AG20443 (cell line): ENCODE measurements at places on chromosomes 7 and 10.

GRCh38 chr10:132099389-132100090 lies 33.8 kb downstream of the JAKMIP3 start:
- no peak for DNase-seq

- peak; percentile 38 for DNase-seq
Observed at GRCh38 chr10:80924063-80924952, 386.6 kb downstream of the SH2D4B start.

- DNase-seq, result no peak
Observed at GRCh38 chr7:140364819-140365218, 33.5 kb downstream of the SLC37A3 start.

DNA sequence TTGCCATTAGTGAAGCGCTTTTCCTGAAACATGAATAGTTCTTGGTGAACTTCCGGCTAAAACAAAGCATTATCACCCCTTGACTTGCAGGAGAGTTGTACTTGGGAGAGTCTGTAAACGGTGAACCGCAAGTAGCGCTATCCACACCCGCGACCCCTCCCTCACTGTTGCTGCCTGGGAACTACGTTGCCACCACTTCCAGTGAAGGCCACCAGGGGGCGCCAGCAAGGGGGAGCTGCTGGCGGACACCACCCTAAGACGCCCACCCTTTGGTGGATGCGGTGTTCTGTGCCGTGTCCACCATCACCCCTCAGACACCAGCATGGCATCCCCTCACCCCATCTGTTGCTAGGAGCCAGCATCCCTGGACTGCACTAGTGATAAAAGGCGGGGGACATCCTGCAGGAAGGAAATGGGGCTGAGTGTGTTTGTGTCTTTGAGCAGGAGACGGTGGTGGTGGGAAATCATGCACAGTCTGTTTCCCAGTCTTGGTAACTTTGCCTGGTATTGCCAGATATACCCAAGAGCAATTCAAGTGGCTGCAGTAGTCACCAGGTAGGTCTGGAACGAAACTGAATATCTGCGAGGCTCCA lies 298.2 kb downstream of the FRMD4A start:
- peak; percentile 47 for DNase-seq

- peak; percentile 47 for DNase-seq
Observed at GRCh38 chr7:44244282-44244681, 43.5 kb downstream of the YKT6 start.

DNA sequence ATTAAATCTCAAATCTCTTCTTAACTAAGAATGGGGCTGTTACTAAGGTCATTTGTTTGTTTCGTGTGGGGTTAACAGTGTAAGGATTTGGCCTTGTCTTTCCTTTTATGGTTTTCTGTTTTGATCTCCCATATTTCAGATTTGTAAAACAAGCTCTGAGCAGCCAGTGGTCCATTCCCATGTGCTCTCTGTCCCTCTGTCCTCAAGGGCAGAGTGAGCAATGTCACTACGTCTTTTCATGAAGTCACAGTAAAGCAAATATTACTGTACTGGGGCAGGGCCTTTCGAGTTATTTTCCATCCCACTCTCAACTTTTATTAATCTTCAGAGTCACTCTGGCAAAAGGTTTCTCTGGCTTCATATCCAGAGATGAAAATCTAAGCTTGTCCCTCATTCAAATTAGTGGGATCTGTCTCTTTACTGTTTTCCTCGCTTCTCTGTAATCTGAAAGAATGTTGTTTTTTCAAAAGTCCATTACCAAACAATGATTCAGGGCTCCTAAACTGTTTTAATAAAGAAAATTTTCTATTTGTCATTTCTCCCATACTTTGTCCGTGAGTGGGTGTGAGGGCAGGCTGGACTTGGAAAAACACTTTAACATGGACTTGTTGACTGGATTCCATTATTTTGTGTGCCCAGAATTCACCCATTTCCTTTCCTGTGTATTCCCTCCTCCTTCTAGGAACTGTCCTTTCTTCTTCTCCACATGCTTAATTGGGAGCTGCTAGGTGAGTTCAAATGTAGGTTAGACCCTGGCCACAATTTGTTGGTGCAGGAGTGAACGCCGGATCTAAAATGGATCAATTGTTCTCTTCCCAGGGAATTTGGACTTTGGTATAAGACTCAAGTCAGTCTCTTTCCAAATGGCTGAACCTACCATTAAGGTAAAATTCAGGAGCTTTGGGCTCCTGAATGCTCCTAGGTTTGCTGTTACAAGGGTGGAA lies 42.1 kb upstream of the NAMPT start:
- peak; percentile 27 for DNase-seq

DNA sequence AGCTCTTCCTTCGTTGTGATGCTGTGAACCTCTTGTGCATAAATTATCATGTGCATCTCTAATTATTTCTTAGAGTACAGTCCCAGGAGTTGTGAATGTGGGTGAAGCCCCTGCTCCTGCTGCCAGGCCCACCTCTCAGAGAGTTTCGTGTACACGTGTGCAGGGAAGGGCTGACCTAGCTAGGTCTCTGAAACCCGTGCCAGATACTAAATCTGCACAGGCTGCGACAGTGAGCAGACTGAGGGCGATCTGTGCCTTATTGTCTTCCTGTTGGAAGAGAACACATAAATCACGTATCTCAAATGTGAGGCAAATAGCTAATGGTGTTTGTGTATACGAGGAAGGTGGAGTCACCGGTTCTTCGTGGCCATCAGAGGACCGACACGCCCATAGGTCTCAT lies 71.8 kb upstream of the DNAJB6 start:
- no peak for DNase-seq

DNA sequence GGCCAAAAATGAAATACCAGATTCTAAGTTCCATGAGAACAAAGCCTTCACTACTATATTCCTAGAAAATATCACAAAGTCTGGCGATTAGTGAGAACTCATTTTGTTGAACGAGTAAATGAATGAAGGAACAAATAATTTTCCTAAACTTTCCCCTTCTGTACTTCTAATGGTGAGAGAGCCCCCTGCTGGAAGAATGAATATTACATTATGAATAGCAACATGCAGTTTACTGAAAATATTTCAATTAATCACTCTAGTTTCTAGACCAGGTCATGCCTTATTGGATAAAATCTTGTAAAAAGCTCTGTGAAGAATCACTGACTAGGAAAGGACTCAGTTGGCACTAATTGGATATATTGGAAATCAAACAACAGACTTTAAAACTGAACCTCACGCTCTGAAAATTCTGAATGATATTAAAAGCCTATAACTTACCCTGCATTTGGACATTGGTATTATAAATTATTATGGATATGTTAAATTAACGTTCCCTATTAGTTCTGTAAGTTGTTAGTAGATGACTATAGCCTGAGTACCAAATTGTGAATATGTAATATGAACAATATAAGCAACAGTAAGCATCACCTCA lies 32.4 kb upstream of the MTPN start:
- peak; percentile 33 for DNase-seq

- DNase-seq, result no peak
Observed at GRCh38 chr7:37557571-37558209, 109.0 kb upstream of the ELMO1 start.

GRCh38 chr10:34580643-34581042 lies 234.5 kb downstream of the PARD3 start:
- no peak for DNase-seq

DNA sequence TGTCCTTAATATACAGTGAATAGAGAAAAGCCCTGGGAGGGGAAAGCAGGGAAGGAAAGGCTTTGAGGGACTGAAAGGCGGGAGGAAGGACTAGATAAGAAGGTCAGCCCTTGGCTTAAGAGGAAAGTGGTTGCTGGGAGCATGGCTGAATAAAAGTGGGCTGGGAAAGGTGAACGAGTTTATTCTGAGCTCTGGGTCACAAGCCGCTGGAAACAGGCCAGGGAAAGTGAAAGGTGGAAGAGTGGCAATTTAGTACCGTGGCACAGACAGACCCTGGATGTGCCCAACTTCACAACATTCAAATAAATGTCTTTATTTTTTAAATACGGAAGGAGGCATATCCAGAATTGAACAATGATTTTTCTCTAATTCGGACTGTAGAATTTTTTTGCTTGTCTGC lies 39.7 kb downstream of the TAC1 start:
- DNase-seq, result no peak

DNA sequence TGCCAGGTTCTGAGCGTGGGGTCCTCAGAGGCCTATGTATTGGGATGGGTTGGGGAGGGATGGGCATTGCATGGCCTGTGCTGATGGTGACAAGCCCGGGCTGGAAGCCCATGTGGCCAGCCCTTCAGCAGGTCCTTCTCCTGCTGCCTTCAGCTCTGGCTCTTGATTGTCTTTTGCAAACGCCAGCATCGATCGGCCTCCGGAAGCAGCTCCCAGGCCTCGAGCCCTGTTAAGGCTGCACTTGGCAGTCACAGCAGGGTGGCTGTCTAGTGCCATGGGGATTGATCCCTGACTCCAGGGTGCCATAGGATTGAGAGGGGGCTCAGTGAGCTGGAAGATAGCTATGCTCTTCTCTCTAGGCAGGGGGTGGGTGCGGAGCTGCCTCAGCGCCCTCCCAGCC lies 51.4 kb downstream of the CDH23 start:
- no peak for DNase-seq

DNA sequence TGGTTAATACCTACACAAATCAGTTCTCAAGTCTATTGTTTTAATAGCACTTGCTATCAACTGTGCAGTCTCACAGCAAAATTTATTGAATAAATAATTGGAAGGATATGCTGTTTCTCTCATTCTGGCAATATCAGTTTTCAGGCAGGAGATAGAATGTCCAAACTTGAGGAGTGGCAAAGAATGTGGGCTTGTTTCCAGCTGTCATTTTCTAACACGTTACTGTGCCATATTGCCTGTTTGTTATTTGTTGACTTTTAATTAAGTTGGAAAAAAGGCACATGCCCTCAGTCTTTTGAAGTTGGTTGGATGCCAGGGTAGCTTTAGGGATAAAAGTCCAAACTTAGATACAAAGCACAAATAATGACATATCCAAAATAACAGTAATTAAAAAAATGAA lies 52.2 kb downstream of the MAGI2 start:
- DNase-seq, result no peak

- DNase-seq, result no peak
Observed at GRCh38 chr7:119963654-119964053, 309.3 kb upstream of the KCND2 start.

GRCh38 chr7:79608005-79608404 lies 154.5 kb upstream of the MAGI2 start:
- no peak for DNase-seq

DNA sequence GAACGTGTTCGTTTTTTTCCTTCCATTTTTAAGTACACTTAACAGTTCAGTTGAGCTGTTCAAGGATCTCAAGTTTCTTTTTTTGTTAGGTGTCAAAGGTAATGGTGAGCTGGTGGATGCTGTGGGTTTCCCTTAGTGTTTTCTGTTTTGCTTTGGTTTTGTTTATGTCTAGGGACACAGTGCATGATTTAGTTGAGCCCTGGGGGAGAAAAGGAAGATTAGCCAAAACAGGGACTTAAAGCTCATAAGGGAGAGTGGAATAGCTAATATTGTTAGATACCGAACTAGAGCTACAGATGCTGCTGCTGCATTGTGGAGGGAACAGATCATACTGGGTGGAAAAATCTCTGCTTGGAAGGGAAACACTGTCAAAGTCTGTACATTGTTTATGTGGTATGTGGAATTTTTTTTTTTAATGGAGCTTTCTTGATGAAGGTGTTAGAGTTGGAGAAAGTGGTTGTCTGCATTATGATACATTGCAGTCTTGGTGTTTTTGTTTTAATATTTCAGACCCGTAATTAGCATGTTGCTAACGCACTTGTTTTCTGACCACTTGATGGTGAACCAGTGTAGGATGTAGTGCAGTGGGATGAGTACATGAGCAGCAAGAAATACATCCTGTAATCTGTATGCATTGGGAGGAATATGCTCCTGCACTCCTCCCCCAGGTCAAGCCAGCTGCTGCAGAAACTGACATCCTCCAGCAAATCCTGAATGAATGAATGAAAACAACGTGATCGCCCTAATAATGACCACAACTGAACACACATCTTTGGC lies 2.1 kb downstream of the GLCCI1 start:
- no peak for DNase-seq

DNA sequence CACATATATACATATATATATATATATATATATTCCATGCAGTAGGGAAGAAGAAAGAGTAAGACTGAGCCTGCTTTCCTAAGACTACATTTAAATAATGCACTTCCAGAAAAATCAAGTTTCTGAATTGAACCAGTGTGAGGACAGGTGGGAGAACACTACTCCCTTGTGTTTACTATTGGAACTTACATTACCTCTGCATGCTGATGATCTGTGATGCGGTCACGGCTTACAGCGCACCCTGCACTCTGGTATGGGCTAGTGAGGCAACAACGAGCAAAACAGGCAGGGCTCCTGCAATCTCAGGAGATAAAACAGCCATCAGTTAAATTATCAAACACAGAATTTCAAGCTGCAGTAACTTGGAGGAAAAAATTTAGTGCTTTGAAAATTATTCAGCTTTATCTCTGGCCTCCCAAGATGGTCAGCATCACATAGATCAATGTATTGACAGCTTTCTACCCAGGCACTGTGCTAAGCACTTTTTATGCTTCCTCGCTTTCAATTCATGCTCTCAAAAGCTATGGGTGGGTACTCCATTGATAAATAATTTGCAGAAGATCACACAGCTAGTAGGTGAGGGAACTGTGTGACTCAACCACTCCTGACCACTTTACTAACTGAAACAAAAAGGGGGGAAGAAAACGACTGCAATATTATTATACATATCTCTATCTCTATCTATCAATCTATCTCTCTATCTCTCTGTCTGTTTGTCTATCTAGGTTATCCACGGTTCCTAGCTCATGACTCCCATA lies 20.5 kb upstream of the SLC16A12 start:
- DNase-seq, result no peak

- DNase-seq, result no peak
Observed at GRCh38 chr10:16559236-16559773, 37.6 kb upstream of the C1QL3 start.

DNA sequence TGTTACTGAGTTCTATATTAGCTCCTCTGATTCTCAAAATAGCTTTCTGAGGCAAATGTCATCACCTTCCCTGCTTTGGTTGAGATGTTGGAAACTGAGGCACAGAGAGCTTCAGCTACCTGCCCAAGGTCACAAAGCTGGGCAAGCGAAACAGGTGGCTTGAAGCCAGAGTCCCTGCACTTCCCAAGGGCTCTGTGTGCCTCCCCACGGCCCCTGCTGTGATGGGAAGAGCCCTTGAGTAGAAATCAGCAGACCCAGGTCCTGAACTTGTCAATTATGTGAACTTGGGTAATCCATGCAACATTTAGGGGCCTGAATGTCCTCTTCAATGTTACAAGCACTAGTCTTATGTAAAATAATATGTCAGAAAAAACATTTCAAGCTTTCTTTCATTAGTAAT lies 327.3 kb upstream of the PODXL start:
- DNase-seq, result no peak

DNA sequence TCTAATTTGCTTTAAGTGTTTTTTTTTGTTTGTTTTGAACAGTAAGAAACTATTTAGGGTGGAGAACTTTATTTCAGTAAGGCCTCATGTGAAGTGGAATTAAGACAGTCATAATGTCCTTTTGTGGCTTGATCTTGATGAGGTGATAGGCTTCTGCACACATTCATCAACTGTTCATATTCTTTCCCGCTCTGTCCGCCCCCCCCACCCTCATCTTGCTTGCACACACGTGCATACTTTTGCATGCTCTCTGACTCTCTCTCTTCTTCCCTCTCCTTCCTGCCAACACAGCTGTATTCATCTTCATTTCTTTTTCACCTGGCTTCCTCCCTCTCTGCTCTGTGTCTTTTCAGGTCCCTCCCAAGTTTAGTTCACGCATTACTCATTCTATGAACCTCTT lies 429.6 kb downstream of the AUTS2 start:
- no peak for DNase-seq

GRCh38 chr10:130049987-130050386 lies 60.6 kb downstream of the C10orf143 start:
- DNase-seq, result no peak

- DNase-seq, result peak; percentile 55
Observed at GRCh38 chr10:97319671-97320479, 804 bp downstream of the FRAT1 start.
